ENCODE measurements at places on chromosomes 6 and 20.

DNA sequence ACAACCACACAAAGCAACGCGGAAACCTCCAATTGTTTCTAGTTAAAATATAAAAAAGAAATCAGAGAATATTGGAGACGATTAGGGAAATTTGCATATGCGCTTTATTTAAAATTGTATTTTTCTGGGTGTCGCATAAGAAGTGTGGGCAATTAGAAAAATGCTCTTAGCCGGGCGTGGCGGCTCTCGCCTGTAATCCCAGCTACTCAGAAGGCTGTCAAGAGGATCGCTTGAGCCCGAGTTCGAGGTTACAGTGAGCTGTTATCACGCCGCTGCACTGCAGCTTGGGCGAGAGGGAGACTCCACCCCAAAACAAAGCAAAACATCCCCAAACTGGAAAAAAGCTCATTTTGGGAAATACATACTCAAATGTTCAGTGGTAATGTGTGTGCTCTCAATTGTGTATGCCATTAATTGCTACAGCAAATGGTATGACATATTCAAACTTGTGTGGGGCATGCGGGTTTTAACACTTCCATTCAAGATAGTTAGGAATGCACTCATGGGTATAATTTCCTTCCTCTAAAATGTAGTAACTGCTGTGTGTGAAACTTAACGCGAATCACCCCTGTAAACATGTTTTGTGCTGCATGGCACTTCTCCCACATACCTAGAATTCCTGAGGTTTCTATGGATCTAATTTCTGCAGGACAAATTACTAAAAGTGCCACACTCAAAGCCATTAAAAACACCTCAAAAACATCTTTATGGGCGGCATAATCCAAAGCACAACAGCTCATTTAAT lies 54.7 kb upstream of the HFE start:
- no peak for DNase-seq

GRCh38 chr6:16061818-16062217 lies 67.1 kb upstream of the MYLIP start:
- DNase-seq: no peak

- no peak for DNase-seq
These were observed 11.9 kb downstream of the SULF2 start for GRCh38 chr20:47773371-47773786.

- peak; percentile 49 for DNase-seq
These were observed 117.0 kb downstream of the RTN4IP1 start for GRCh38 chr6:106512048-106512967.

- DNase-seq: no peak
These were observed 165.6 kb upstream of the OGFRL1 start for GRCh38 chr6:71123051-71123450.

GRCh38 chr6:143410859-143411270 lies 39.6 kb downstream of the ADAT2 start:
- DNase-seq: no peak

DNA sequence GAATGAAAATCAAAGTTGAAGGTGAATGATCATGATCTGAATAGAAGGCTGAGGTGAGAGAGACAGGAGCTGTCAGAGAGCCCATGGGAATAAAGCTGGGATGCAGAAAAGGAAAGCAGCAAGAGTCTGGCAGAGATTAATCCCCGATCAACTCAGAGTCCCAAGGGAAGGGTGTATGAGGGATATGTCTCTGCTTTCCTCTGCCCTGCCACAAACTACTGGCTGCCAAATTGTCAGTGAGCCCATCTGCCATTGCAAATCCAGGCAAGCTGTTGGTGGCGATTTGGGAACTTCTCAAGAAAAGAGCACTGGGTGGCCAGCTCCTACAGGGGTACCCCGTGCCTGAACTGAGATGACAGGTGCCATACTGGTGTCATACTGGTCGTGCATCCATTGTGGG lies 705.5 kb upstream of the MAN1A1 start:
- no peak for DNase-seq

DNA sequence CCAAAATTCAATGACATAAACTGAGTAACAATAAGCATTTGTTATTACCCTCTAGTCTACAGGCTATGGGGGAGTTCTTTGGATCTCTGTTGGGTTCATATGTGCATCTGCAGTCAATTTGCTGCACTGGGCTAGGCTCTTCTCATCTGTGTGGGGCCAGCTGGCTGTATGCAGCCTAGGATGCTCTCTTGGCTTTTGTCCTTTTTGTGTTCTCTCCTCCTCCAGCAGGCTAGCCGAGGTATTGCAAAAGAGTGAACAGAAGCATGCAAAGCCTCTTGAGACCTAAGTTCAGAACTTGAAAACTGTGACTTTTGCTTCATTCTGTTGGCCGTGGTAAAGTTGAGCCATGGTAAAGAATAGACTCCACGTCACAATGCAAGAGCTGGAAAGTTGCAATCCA lies 62.8 kb upstream of the FOXO3 start:
- DNase-seq: no peak

- no peak for DNase-seq
These were observed 290.4 kb upstream of the SULF2 start for GRCh38 chr20:48075591-48076174.

DNA sequence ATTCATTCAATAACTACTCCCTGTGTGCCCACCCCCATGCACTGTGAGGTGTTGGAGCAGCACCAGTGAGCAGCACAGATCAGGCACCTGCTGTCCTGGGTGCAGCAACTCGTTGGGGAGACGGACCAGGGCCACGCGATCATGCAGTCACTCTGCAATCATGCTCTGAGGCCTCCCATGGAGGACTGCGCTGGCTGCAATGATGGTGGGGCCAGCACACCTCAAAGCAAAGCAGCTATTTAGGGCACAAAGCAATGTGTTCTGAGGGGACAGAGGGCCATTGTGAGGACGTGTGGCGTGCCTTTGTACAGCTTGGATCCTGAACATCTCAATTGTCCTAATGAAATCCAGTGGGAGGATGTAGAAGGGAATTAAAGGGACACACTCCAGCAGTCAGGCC lies 41.0 kb upstream of the MPC1 start:
- DNase-seq: no peak

Data from activated naive CD8-positive, alpha-beta T cell treated with anti-CD3 and anti-CD28 coated beads, Interleukin-2, amount 50 U/mL, for 16 hours (primary cell).